ENCODE measurements at places on chromosomes 1 and 21.

DNA sequence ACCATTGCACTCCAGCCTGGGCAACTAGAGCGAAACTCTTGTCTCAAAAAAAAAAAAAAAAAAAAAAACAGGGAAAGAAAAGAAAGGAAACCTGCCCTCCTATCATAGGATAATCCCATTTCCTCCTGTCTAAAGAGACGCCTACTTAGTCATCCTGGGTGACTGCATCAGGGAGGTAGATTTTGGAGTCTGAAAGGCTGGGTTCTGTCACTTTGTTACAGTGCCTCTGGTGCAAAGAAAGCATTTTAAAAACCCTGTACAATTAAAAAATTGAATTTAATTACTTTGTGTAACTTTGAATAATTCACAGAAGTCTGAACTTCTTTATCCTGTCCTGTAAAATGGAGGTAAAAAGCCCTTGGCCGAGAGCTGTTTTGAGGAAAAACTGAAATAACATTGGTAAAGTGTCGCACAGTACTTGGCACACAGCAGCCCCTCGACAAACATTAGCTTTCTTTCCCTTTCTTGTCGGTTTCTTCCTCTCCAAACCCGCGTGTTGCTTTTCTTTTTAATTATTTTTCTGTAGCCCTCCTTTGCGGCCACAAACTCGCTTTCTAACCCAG lies 657 bp upstream of the HDAC1 start:
- no peak for DNase-seq

GRCh38 chr1:182317611-182318161 lies 73.9 kb downstream of the GLUL start:
- no peak for DNase-seq

- no peak for DNase-seq
These were observed 3.4 kb downstream of the RCAN1 start for GRCh38 chr21:34611528-34611927.

DNA sequence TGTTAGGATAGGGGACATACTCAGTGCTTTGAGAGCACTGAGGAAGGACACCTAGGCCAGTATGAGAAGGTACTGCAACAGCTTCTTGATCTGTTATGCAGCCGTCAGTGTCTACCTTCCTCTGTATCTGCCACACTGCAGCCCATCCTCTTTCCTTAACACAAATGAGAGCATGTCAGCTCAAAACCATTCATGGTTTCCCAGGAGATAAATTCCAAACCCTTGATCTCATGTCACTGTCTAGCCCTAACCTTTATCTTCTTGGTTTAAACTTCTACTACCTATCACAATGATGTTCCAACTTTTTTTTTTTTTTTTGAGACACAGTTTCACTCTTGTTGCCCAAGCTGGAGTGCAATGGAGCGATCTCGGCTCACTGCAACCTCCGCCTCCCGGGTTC lies 1.4 kb downstream of the ZMYND12 start:
- no peak for DNase-seq

- peak; percentile 49 for DNase-seq
These were observed 48.2 kb downstream of the RASSF5 start for GRCh38 chr1:206555473-206555935.

DNA sequence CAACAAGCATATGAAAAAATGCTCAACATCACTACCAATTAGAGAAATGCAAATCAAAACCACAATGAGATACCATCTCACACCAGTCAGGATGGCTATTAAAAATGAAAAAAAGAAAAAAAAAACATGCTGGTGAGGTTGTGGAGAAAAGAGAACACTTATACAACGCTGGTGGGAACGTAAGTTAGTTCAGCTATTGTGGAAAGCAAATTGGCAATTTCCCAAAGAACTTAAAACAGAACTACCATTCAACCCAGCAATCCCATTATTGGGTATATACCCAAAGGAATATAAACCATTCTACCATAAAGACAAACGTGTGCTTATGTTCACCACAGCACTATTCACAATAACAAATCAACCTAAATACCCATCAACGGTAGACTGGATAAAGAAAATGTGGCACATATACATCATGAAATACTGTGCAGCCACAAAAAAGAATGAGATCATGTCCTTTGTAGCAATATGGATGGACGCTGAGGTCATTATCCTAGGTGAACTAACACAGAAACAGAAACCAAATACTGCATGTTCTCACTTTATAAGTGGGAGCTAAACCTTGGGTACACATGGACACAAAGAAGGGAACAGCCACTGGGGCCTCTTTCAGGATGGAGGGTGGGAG lies 49.5 kb downstream of the LYST start:
- DNase-seq = no peak

- no peak for DNase-seq
These were observed 39.3 kb upstream of the TSPEAR start for GRCh38 chr21:44750675-44751025.

DNA sequence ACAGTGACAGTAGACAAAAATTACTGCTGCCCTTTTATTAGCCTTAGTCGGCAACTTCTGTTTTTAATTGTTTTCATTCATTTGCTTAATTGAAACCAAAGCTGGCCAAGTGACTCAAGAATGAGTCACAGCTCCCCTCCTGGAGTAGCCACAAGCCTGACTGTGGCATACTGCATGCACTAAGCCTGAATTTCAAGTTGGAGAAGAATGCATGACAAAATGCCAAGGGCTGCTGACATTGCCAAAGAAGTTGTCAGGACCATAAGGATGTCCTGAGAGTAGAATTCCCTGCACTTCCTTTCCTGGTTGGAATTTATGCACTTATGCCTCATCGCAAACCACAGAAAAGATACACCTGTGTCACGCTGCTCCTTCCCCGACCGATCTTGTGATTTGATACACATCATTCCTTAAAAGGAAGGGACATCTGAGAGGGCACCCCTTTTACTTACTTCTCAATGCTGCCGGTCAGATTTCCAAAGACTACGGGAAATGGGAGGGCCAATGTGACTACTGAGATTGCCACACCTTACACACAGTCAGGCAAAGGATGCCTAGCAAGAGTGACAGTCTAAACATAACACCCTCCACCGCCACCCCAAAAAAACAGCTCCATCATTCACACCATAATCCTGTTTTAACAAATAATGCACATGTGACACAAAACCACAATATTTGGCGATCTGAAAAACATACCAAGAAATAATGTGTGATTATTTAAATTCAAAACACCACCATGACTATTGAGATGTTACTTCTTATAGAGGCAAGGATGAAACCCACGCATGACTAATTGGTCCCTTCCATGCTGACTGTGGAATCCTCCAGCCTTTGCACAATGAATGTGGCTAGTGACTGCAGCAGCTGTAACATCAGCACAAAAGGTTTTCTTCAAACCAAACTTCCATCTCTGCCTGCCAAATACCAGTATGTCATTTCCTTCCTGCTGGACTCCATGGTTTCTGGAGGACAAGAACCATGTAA lies 28.2 kb downstream of the VAV3 start:
- DNase-seq = no peak

GRCh38 chr1:244326757-244327156 lies 125.0 kb downstream of the ADSS2 start:
- DNase-seq = no peak

DNA sequence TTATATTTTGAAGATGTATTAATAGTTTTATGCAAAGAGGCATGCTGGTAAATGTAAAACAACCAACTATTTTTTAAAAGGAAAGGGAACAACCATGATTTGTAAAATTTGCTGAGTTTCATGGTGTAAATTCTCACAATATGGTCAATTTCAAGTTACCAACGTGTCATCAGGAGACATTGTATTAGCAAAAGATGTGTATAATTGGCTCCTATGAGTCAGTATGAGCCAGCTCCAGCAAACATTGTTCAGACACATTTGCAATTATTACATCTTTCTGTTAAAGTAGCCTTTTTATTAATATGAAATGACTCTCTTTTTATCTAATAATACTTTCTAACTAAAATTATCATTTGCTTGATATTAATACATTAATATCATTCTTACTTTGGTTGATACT lies 15.3 kb downstream of the CFH start:
- no peak for DNase-seq

DNA sequence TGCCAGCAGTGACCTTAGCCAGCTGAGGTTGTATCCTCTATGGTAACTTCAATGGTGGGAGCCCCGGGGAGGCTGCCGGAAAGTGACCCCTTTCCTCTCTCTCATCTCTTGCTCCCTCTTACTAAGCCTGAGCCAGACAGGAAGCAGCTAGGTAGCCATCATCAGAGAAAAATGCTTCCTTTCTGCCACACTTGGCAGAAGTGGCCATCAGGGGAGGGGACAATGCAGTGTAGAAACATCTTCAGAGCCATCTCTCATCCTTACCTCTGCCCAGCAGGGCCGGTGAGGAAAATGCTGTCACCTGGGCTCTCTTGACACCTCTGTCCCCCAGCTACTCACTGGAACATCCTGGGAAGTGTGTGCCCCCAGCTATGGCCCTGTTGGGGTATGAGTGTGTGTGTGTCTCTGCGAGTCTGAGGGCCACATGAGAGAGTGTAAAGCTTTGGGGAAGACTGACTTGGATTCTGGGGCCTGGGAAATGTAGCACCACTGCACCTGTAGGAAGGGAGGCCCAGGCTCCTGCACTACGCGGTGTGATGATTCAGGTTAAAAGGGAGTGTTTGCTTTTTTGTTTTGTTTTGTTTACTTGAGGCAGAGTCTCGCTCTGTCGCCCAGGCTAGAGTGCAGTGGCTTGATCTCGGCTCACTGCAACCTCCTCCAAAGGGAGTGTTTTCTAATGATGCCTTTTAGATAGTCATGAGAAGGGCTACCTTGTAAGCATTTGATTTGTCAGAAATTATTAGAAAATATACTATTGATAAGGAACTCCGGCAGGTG lies 48.7 kb upstream of the CNTN2 start:
- DNase-seq = no peak

GRCh38 chr1:209780268-209780667 lies 4.1 kb downstream of the C1orf74 start:
- DNase-seq = no peak

GRCh38 chr1:21317690-21318043 lies 27.4 kb upstream of the ECE1 start:
- DNase-seq = no peak

GRCh38 chr1:181139631-181140061 lies 51.1 kb downstream of the IER5 start:
- no peak for DNase-seq
